Hematopoietic multipotent progenitor cell treated with erythropoietin and hydrocortisone succinate and interleukin-3 and kit ligand, for 4 days (in vitro differentiated cells): ENCODE measurements at places on chromosomes 13 and 19.
A peak's percentile ranks its signal among the peaks of the same experiment; 100 is the strongest.

DNA sequence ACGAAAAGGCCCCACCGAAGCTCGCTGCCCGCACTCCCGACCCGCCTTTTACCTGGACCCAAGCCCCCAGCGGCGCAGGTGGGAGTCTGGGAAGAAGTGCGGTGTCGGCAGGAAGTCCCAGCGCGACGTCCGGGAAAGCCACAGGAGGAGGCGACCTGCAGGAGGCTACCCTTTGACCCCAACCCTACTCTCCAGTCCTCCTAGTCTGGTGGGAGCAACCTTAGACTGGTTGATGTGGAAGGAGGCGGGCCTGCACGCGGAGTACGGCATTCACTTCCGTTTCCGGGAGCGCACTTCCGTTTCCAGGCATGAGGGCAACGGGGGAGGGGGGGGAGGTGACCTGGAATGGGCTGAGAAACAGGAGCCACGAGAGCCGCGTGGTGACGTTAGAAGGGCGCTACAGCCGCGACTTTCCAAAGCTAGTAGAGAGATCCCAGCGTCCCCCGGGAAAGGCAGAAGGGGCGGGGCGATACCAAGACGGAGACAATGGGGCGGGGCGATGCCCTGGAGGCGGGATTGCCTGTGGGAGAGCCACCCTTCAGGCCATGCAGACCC is 28.5 kb downstream of the ZNF266 start:
- peak; percentile 77 for DNase-seq

DNA sequence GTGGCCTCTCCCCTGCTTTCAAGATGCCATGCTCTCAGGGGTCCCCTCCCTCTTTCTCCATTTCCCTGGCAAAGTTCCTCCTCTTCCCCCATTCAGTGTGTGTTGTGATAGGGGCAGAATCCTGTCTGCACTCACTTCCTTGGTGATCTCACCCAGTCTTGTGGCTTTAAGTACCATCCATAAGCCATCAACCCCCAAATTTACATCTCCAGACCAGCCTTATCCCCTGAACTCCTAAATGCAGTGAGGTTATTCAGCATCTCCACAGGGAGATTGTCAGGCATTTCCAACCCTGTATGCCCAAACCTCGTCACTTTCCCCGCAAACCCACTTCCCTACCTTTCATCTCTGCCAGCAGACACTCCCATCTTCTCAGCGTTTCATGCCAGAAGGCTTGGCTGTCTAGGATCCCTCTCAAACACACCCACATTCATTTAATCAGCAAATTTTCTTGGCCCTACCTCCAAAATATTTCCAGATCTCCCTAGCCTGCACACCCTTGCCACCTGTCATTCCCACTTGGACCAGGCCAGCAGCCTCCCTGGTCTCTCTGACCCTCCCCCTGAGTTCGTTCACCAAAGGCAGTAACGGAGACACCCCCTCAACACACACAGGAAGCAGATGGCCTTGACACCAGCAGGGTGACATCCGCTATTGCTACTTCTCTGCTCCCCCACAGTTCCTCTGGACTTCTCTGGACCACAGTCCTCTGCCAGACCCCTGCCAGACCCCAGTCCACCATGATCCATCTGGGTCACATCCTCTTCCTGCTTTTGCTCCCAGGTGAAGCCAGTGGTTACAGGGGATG is at the start of gene HCST:
HCST (plus strand) TSS at position 676 of the 808 bp plus-strand sequence; CDS start at position 741, 65 bp downstream.
- peak; percentile 83 for DNase-seq

DNA sequence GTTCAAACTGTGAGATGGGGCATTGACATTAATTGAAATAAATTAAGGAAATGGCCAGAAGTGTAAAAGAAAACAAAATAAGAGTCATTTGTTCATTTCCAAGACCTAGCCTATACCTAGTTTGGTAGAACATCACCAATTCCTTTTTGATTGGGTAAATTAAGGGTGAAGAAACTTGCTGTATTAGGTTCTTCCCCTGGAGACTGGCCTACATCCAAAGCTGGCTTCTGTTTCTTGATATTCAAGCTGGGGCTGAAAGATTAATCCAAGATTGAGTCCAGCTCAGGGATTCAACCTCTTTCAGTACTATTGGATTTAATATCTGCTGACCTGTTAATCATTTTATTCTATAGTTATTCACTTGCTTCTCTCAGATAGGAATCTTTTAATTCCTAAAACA is 183.2 kb downstream of the GPC6 start:
- DNase-seq = no peak

DNA sequence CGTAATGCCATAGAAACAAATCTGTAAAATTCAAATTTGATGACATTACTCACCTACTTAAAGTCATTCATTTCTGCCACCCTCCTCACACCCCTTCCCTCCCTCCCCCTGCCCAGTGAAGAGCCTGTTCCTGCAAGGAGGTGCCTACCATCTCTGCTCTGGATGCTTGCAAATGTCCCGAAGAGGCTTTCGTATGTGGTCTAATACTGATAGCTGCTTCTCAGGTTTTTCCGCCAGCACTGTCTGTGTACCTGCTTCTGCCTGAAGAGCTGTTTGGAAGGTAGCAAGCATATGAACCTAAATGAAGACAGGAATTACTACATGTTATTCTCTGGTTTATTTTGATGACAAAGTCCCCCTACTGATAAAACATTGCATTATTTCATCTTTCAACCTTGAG is 57.1 kb downstream of the GPALPP1 start:
- no peak for DNase-seq

- no peak for DNase-seq
Observed at GRCh38 chr19:307111-307531, 15.9 kb upstream of the PLPP2 start.

GRCh38 chr13:114033541-114034315 is 59.9 kb upstream of the C13orf46 start:
- DNase-seq = no peak

- DNase-seq = no peak
Observed at GRCh38 chr13:86108334-86108733, 309.1 kb upstream of the SLITRK6 start.

DNA sequence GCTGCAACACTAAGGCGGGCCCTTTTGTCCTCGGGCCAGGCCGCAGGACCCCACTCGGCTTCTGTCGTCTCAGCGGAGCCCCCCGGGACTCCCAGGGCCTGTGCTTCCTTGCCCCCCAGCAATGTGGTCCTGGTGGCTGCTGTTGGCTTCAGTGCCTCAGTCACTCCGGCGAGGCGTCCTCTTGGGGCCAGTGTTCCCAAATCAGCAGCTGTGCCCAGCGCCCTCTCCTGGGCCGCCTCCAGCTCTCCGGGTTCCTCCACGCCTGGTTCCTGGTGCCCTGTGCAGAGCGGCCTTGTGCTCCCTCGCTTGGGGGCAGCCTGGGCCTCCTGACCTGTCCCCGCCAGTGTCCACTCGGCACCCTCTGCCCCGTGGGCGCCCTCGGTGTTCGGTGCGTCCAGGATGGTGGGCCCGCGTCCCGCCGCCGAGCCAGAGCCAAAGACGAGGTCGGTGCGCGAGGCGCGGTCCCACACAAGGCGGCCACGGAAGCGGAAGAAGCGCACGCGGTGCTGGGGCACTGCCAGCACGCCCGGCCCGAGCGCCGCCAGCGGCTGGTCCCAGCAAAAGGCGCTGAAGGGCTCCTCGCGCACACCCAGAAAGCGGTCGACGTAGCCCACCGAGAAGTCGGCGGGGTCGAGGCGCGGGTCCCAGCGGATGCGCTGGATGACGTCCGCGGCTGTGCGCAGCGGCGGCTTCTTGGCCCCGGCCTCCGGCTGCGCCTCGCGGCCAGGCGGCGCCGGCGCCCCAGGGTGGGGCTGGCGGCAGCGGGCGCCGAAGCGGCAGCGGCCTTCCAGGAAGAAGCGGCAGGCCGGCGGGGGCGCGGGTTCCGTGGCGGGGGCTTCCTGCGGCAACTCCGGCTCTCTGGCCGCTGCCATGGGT is 685 bp downstream of the LENG9 start:
- DNase-seq = peak; percentile 84
